Stimulated activated CD4-positive, alpha-beta T cell treated with anti-CD3 and anti-CD28 coated beads, Interleukin-1b, Interleukin-23, amount 100 ng/mL, for 48 hours (primary cell): ENCODE measurements at places on chromosomes 12 and 14.

GRCh38 chr12:112096667-112097066 lies 11.9 kb downstream of the NAA25 start:
- DNase-seq, result peak; percentile 39

DNA sequence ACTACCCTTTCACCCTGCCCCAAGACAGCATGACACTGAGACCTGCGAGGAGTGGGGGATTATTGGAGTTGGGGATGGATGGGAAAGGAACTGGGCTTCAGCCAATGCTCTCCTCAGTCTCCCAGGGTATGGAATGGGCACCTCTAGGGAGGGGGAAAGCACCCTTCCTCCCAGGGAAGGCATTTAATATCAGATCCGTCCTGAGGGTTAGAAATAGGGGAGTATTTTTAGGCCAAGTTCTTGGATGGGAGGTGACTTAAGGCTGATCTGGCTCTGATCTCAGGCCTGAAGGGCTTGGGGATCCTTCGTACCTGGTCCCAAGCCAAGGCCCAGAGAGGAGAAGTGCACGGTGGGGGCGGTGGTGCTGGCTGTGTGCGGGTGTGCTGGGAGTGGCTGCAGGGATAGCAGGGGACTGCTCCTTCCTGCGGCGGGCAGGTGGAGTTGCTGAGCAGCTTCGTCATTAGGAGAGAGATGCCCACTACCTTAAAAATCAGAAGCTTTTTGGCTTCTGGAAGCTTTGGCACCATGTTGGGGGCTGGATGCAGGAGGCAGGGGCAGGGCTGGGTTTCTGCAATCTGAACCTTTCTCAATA lies 7.0 kb upstream of the CEBPE start:
- no peak for DNase-seq

DNA sequence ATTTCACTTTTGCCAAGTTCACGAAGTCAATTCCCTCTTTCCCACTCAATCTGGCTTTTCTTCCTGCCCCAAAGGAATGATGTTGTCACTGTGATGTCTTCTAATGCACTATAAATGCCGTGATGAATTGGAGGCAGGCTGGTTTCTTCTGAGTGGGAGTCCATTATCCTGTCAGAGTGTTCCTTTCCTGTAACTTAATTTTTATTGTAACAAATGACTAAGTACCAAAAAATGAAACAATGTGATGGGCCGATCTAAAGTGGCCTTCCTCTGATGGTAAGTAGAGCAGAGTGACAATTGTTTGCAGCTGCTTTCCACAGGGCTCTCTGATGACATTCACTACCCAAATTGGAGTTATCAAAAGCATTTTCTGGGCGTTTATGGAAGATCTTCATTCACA lies 22.2 kb downstream of the TMEM30B start:
- no peak for DNase-seq

DNA sequence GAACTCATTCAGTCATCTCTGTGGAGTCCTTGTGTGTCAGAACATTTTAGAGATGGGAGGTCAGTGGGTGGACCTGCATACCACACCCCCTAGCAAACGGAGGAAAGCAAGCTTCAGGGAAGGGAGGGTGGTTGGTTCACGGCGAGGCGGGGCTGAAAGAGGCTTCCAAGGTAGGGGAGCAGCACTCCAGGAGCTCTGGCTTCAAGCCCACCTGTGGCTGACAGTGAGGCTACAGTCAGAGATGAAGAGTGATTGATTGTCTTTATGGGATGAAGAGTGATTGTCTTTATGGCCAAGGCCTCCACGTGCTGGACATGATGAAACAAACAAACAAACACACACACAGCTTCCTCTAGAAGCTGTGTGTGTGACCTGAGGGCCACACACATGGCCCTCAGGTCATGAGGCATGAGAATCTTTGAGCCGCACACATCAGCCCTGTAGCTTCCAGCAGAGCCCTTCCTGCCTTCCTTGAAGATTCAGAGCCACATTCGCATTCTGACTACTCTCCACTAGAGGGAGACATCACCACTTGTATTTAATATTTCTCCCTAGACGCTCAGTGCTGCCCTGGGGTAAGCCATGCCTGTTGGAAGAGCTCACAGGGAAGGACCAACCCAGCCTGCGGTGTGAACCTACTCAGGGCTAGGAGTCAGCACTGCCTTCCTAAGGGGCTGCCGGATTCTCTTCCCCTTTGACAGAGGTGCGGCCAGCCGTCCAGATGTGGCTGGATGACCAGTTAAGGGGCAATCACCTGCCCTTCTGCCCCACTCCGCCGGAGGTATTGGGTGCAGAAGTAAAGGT lies 54.4 kb upstream of the KCNA1 start:
- DNase-seq, result peak; percentile 40

- DNase-seq, result no peak
Measured at GRCh38 chr14:95529216-95529615, 5.6 kb upstream of the GLRX5 start.

GRCh38 chr12:27711317-27711682 lies 668 bp downstream of the MRPS35 start:
- DNase-seq, result no peak

GRCh38 chr14:97185186-97185585 lies 388.0 kb downstream of the VRK1 start:
- peak; percentile 6 for DNase-seq

DNA sequence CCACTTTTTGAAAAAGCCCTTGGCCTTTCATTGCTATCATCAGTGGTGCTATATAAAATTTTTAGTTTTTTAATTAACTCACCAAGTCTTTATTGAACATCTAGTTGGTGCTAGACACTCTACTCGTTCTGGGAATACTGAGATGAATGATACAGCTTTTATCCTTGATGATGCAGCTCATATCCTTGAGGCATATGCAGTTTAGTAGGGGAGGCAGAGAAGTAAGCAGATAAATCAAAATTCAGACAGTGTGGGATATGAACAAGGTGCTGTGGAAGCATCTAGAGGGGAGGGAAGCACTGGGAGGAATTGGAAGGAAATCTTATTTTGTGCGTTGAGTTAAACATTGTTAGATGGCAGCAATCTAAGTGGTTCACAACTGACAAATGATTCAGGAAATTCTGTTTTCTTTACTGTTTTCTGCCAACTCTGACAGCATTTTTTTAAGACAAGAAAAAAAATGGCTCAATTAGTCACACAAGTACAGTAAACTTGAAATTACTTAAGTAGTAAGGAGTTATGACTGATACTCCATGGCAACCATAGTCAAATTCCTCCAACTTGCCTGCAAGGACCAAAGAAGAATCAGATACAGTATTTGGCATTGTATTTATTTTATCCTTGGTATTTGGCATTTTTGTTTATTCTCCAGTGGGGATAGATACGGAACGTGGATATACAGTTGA lies 119.2 kb downstream of the TMTC2 start:
- DNase-seq, result no peak

- no peak for DNase-seq
Measured at GRCh38 chr14:30193845-30194501, 266.3 kb upstream of the PRKD1 start.

DNA sequence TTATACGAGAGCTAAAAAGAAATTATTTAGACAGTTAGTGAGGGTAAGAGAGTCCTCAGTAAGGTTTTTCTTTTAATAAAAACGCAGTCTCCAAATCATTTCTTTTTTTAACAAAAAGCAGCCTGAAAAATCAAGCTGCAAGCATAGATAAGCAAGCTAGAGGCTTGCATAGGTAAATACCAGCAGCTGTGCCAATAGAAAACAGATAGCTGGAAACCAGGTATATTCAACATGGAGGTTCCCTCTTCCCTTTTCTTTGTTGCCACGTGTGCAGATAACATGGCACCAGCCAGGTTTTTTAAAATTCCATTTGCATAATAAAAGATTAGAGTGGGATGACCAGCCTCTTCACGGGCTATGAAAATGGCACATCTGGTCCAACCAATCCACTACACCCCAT lies 6.1 kb upstream of the PRKAB1 start:
- DNase-seq, result no peak

GRCh38 chr12:97716356-97716755 lies 253.8 kb downstream of the RMST start:
- DNase-seq, result no peak

DNA sequence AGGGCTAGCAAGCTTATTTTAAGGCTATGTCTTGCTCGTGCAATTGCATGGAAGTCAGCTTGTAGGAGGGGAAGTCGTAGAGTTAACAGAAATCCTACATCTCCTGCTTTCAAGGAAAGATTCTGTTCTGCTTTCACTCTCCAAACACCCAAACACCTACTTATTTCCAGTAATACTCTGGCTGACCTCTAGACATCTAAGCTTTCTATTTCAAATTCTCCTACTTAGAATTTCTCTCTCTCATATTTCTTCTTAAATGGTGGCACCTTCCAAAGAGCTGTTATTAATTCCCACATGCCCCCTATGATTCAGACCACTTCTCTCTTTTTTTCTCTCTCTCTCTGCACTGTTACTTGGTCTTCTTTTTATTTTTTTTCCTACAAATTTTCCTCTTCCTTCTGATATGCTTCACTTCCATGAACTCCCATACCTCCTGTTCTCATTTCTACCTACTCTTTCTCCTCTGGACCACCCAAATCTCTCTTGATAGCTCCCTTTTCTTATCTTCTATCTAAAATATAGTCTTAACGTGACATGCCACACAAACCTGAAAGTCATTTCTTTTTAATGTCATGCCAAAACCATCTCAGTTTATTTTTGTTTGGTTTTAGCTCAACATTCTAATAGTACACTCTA lies 90.8 kb downstream of the RPS6KA5 start:
- DNase-seq, result no peak

DNA sequence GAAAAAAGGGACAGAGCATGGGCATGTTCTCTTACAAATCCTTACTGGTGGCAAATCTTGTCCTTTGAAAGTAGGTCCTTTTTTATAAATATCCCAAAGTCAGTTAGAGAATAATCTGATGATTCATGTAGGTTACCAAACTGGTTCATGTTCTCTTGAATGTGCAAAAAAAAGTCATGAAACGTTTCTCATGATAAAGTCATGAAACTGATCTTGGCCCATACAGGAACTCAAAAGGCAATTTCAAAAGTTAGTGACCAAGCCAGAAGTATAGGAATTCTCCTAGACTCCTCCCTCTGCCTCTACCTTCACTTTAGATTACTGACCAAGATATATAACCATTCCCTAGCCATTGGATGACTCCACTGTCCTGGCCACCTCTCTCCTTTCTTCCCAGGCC lies 27.3 kb upstream of the SPTSSA start:
- DNase-seq, result no peak

DNA sequence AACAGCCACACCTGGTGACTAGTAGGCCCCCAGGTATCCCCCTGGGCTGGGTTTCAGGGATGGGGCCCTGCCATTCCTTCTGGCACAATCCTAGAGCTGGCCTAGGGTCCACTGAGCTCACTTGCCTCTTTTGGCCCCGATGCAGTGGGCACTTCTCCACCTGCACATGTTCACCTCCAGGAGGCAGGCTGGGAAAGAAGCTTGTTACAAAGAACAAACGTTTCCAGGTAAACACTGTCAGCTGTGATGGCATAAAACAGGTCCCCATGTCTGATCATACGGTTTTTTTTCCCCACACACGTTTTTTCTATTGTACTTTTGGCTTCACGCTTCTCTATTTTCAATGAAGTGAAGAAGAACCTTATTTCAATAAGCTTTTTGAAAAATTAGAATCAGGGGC lies 15.8 kb upstream of the HVCN1 start:
- no peak for DNase-seq

DNA sequence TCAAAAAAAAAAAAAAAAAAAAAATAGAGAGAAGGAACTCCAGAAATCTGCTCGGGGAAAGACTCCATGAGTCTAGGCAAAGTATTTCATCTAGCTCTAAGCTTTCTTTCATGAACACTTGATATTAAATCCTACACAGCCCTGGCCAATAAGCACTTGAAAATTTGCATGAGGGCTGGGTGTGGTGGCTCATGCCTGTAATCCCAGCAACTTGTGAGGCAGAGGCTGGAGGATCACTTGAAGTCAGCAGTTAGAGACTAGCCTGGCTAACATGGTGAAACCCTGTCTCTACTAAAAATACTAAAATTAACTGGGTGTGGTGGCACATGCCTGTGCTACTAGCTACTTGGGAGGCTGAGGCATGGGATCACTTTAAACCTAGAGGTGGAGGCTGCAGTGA lies 13.1 kb upstream of the METAP2 start:
- DNase-seq, result no peak

GRCh38 chr12:110345176-110345661 lies 58.3 kb downstream of the ANAPC7 start:
- no peak for DNase-seq

DNA sequence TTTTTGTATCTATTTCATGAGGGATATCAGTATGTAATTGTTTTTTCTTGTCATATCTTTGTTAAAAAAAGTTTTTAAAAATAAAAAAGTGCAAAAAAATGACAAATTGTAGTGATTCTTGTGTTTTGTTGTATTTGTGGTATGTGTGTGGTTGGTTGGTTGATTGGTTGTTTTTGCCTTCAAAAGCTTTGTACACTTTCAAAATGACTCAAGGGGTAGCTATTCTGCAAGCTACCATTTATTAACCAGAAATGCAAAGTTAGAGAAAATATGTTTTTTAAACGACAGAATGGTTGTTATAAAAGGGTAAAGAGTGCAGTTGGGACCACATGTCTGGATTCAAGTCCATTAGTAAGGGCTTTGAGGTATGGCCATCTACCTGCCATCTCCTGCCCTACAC lies 119.3 kb downstream of the SLC35F4 start:
- no peak for DNase-seq

DNA sequence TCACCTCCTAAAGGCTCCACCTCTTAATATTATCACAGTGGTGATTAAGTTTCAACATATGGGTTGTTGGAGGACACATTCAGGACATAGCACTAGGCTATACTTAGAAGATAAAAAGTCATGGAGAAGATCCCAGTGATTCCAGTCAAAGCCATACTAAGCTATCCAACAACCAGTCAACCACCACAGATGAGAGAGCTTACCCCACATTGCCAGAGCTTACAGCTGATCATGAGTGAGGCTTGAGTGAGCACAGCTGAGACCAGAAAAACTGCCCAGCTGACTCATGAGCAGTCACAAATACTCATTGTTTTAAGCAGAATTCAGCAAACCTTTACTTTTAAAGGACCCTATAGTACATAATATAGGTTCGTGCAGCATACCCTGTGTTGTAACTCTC lies 85.1 kb downstream of the DRAM1 start:
- DNase-seq, result no peak

GRCh38 chr12:54593725-54594124 lies 5.3 kb upstream of the PPP1R1A start:
- no peak for DNase-seq

GRCh38 chr14:53807542-53807941 lies 149.1 kb downstream of the BMP4 start:
- no peak for DNase-seq

- peak; percentile 81 for DNase-seq
Measured at GRCh38 chr12:27822076-27822712, 42.2 kb upstream of the MANSC4 start.

- DNase-seq, result no peak
Measured at GRCh38 chr12:52579468-52580465, 6.1 kb upstream of the KRT74 start.
